ENCODE measurements at places on chromosomes 12 and 14. TPM values are rescaled to one million over a fixed set of nuclear protein-coding genes. Genes with fewer than 3 reads are reported as not detected.

DNA sequence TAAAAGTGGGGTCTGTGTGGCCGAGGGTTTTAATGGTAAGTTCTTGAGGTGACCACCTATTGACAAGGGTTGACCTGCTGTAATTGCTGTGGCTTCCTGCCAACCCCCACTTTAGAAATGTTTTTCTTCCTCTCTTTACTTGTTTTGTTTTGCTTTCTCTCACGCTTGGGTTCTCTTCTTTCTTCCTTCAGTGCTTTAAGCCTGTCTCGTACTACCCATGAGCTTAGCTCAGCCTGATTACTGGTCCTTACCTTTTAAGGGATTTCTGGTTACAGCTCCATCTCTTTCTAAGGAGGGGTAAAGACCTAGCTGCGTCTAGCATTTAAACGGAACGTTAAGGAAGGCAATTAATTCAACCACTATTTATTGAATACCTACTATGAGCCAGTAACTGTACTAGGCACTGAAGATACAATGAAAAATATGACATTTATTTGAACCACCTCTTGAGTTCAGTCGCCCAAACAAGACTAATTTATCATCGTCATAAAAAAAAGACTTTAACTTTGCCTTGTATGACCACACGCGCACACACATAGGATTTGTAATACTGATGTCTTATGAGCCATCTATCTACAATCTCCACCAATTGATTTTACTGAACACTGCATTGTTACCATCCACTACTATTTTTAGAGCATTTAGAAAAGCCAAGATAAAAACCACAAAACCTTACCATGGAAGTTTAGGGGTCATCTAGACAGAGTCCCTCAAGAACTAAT is 888 bp upstream of the PPP1R12A start:
- no peak for DNase-seq

GRCh38 chr12:9674226-9674590 is 4.7 kb downstream of the CLEC2D start:
- peak; percentile 63 for DNase-seq

- DNase-seq, result peak; percentile 75
Observed at GRCh38 chr14:72104011-72104613, 171.9 kb downstream of the RGS6 start.

GRCh38 chr12:124747426-124748161 is 116.1 kb downstream of the SCARB1 start:
- DNase-seq, result no peak

GRCh38 chr12:121334513-121335343 is 17.5 kb downstream of the ANAPC5 start:
- DNase-seq, result no peak

GRCh38 chr12:15364221-15365160 is 42.2 kb downstream of the PTPRO start:
- no peak for DNase-seq

DNA sequence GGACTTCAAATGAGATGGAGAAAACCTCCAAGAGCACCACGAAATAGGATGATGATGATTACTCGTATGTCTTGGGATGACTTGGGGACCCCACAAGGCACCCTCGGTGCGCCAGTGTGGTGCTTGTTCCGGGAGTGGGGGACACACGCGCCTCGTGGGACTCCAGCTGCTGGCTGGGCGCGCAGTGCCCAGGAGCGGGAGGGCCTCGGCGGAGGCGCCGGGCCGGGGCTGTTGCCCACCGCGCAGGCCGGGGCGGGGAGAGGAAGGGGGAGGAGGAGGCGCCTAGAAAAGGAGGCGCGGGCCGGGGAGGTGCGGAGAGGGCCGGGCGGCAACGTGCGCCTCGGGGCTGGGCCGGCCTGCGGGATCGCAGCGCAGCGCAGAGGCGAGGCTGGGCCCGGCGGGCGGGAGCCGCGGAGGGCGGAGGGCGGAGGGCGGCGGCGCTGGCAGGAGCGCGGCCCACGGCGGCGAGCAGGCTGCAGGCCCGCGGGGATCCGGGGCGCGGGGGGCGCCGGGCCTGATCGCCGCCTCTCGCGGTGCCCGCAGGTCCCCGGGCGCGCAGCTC is at the start of gene RFLNA:
RFLNA (plus strand) TSS at position 314 of the 562 bp plus-strand sequence. CDS start 337 bp downstream, outside the sequence.
- DNase-seq, result peak; percentile 12

- DNase-seq, result no peak
Observed at GRCh38 chr14:64026600-64026999, 173.8 kb downstream of the SYNE2 start.

- no peak for DNase-seq
Observed at GRCh38 chr12:31835276-31835882, 106.6 kb upstream of the AMN1 start.

DNA sequence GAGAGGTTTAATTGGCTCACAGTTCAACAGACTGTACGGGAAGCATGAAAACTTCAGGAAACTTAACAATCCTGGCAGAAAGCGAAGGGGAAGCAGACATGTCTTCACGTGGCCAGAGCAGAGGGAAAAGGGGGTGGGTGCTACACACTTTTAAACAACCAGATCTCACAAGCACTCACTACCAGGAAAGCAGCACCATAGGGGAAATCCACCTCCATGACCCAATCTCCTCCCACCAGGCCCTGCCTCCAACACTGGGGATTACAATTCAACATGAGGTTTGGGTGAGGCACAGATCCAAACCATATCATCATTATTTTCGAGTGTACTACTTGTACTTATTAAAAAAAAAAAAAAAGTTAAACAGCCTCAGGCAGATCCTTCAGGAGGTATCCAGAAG is 29.9 kb downstream of the RXYLT1 start:
- no peak for DNase-seq

DNA sequence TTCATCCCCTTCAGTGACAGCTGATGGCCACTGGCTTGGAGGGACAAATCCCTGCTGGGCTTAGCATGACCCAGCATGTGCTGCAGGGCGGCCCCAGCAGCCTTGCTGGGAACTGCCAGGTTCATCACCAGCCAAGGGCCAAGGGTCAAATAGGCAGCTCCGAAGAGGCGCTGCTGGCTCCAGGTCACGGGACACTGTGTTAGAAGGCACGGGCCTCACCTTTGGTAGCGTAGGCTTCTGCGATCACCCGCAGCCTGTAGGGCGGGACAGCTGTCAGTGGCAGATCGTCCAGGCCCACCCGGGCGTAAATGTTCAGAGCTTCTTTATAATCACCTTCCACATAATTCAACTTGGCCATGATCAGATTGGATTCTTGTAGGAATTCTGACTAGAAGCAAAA is 35.7 kb downstream of the TTC7B start:
- DNase-seq, result no peak

DNA sequence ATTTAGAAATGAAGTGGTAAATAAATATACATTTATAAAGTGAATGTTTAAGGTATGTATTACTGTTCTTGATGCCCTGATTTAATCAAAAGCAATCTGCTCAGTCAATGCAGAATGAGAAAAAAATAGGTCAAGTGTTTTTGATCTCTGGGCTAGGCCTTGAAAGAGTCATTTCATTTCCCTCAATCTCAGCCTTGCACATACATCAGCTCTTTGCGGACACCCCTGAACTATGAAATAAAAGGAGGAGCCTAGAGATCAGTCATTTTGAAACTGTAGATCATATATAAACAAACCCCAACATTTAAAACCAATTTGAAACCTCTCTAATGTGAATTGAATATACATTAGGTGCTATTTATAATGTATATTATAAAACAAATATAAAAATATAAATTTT is 42.5 kb downstream of the ATG2B start:
- no peak for DNase-seq

DNA sequence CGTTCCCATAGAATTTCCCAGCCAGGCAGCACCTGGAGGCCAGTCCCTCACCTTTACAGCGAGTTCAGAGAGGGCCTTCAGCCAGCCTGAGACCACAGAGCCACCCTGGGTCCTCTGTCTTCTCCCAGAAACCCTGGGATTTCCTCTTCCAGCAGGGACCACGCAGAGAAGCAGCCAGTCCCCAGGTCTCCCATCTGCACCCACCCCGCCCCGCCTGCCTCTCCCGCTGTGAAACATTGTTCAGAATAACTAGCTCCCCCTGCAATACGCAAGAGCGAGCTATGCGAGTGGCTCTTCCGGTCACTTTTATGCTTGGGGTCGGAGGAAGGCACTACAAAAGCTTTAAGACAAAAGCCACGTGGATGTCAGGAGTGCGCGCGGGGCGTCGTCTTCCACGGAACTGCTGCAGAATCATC is 77.8 kb downstream of the SERPINA3 start:
- DNase-seq, result no peak

DNA sequence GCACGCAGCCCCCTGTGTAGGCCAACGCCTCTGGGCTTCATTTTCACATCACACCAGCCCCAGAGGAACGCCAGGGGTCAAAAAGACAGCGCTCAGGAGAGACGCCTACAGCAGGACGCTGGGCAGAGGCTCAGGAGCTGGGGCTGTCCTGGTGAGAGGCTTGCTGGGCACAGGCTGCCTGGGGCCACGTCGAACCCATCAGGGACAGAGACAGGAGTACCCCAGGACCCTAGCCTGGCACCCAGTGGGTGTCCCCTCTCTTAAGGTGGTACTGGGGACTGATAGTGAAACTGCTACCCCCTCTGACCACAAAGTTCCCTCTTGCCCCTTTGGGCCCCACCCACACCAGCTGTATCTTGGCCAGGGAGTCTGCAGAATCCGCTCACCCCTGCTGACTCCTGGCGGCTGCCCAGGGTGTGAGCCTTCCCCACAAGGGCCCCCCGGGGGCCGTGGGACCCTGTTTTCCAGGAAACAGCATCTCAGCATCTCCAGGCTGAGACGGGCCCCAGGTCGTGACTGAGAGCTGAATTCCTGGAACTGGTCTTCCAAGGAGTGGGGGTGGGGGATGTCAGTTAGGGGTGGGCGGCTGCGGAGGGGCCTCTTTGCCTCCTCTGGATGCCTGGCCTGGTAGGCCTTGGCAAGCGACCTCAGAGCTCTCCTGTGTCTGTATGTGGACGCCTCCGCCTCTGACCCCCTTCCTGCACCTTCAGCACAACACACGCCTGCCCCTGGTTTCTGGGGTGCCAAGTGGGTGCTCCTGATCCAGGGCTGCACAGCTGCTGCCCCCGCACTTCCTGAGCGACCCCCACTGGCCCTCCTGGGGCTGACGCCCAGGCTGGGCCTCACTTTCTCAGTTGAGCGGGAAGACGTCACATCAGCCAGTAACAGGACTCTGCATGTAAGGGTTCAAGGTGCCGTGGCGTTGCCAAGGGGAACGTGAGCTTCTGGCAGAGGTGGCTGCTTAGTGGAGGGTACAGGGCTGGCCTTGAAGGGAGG is 321.9 kb upstream of the RTL1 start:
- no peak for DNase-seq

DNA sequence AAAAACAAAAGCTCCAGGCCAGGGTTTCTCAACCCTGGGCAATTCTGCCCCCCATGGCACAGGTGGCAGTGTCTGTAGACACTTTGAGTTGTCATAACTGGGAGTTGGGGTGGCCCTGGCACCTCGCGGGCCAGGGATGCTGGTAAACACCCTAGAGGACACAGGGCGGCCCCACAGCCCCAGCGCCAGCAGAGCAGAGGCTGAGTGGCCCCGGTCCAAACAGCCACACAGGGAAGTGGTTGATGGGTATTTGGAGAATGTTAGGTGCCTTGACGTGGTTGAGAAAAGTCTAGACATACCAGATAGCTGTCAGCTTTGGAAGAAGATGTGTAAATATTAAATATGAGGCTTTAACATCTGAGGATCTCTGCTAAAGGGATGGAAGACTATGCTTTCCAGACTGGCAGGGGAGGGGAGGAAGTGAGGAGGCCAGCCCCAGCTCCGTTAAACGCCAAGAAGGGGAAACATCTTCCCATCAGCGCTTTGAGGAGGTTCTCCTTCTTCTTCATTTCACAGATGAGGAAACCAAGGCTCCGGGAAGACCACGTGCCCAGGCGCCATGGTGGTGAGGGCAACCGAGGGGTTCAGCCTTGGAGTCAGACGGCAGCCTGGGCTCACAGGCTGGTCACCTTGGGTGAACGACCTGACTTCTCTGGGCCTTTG is 103.7 kb downstream of the SCARB1 start:
- no peak for DNase-seq

DNA sequence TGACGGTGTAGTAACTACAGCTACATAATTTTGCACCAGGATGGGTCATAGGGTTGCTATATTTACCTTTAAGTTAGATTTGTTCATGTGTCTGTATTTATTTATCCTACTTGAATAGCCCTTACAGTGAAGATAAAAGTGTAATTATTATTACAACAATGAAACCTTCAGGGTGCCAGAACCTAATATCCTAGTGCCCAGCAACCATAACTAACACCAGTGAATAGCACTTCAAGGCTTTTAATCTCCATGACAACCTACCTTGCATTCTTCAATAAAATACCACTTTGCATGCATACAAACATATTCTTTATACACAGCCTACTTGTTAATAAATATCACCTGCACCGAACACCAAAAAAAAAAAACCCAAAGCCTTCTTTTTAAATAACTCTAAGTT is 58.7 kb upstream of the G2E3 start:
- DNase-seq, result no peak

DNA sequence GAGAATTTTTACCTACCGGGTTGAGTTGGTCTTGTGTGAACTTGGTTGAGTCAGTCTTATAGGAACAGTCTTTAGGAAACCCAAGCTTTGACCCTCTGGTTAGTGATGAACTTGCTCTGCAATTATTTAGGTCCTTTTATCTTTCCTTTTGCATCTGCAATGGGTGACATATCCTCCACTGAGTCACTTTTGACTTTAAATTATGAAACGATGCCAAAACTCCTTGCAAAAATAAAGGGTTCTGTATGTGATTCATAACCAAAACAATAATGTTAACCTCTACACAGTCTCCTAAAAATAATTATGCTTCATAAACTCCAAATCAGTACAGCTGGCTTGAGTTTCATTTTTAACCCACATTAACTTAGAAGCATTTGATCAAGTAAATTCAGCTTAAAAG is 979.4 kb downstream of the GALC start:
- DNase-seq, result no peak

DNA sequence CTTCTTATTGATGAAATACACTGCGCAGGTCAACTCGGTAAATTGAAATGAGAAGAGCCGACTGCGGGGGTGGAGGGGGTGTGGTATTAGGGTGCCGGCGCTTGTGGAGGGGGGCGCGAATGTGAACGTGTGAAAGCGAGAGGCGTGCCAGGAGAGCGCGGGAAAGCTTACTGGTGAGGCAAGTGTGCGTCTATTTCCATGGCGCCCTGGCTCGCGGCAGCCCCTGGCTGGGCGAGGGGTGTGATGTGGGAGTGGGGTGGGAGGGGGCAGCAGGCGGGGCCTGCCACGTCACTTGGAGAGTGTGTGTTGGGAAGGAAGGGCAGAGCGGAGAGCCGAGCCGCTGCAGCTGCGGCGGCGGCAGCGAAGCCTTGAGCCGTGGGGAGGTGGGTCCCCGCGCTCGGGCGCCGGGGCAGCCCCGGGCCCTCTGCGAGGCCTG is 88.8 kb downstream of the GALNT8 start:
- DNase-seq, result peak; percentile 48

GRCh38 chr14:90263748-90264449 is 7.5 kb downstream of the PSMC1 start:
- DNase-seq, result no peak

- DNase-seq, result no peak
Observed at GRCh38 chr12:693934-694533, 30.8 kb upstream of the NINJ2 start.

GRCh38 chr14:69652942-69653684 is 41.7 kb downstream of the SUSD6 start:
- DNase-seq, result peak; percentile 57

GRCh38 chr12:122951406-122951805 is 14.9 kb downstream of the ABCB9 start:
- no peak for DNase-seq

CLEC12A gene
- total RNA-seq, result not detected

CLEC2B gene
- total RNA-seq, result 21.8 TPM

SERPINA6 gene
- not detected for total RNA-seq

CBLN3 gene
- total RNA-seq, result 11.6 TPM

IFNG-AS1 gene
- total RNA-seq, result not detected

CSRP2 gene
- total RNA-seq, result 2.0 TPM

SLC5A8 gene
- not detected for total RNA-seq

Data from activated CD4-positive, alpha-beta T cell treated with anti-CD3 and anti-CD28 coated beads for 36 hours (primary cell).